ENCODE measurements at places on chromosomes 2 and 18. TPM values are rescaled to one million over a fixed set of nuclear protein-coding genes. Genes with fewer than 3 reads are reported as not detected.

The IL36G gene
- not detected for total RNA-seq

The TYMS gene
- 6.0 TPM for total RNA-seq

The STAM2 gene
- total RNA-seq: 27.0 TPM

DNA sequence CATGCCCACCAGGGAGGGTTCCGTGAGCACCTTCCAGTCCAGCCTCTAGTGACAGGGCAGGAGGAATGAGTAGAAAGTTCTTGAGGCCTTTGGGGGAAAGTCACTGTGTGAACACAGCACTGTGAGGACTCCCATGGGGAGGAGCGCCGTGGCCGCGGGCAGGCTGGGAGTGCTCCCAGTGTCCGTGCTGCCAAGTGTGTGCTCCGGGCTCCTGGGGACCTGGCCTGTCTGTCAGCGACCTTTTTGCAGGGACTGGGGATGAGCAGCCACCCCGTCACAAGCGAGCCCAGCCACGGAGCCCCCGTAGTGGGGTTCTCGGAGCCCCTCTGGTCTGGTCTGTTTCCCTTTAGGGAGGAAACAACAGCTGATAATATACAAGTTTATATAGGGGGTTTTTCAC is 36.8 kb downstream of the PDIA6 start:
- no peak for DNase-seq

- DNase-seq: no peak
These were observed 8.2 kb upstream of the GBX2 start for GRCh38 chr2:236176417-236176816.

DNA sequence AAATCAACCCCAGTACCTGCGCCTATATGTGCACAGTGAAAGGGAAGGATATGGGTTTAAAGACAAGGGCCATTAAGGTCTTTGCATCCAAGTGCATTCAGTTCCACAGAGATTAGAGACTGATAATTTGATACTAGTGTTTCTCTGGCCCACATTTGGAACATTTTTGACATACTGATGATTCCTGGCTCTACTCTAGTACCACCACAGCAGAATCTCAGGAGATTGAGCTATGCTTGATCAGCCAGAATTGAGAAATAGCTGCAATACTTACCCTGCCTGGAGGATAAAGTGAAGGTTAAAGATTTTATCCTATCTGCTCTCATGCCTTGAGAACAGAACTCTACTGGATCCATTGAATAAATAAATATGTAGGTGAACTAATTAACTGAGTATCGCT is 1267.8 kb downstream of the SUCLG1 start:
- no peak for DNase-seq

DNA sequence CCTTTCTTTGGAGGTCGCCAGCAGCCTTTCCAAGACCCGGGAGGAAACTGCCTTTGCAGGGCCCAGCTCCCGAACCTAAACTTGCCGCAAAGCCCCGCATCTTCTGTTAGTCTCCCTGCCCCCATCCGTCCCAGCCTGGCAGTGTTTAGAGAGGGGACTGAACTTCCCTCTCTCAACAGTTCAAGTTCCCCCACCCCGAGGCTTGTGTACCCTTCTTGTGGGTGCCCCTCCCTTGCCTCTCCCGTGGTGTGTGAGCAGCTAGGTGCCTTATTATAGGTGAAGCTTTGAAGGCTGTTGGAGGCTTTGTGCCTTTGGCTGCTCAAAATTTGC is 1.4 kb downstream of the LBH start:
- no peak for DNase-seq

The EFEMP1 gene
- 75.9 TPM for total RNA-seq

The GMCL1 gene
- 4.3 TPM for total RNA-seq

The COLEC12 gene
- total RNA-seq: 9.9 TPM

DNA sequence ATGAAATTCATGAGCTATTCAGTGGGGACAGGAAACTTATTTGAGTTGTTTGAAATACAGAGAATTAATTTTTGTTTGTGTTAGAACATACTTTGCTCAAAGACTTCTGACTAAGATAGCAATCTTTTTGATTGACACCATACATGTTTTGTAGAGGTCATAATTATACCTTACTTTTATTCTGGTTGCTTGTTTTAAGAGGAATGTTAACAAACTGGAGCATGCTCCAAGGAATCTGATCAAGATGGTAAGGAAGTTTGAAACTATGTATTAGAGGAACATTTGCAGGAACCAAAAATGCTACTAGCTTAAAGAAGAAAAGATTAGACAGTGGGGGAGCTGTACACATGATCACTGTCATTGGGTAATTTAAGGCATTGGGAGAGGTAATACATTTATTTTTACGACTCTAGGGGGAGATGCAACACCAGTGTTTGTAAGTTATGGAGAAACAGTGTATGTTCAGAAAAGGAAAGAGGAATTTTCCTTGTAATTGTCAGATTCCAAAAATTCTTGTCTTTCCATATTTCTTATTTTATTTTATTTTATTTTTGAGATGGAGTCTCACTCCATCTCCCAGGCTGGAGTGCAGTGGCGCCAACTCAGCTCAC is 8.0 kb downstream of the AGFG1 start:
- DNase-seq: no peak

DNA sequence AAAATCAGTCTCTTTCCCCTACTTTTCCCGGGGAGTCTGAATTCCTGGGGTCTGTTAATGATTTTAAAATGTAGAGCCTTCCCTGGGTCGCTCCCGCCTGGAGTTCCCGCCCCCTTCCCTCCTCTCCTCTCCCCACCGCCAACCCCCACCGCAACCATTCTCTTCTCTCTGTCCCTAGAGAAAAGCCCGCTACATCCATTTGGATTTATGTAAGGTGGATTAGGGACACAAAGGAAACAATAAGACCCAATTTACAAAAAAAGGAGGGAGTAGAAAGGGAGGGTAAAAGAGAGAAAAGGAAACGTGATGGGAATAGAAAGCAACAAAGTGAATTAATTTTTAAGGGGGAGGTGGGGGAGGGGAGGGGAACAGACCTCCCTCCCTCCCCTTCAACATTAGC is 2.2 kb downstream of the EPHA4 start:
- DNase-seq: no peak

GRCh38 chr2:201781557-201782051 is 871 bp upstream of the ALS2 start:
- DNase-seq: no peak

GRCh38 chr18:79042276-79042675 is 26.9 kb upstream of the ATP9B start:
- no peak for DNase-seq
